Motor neuron (in vitro differentiated cells): ENCODE measurements at places on chromosomes 6 and 20. TPM values are rescaled to one million over a fixed set of nuclear protein-coding genes. Genes with fewer than 3 reads are reported as not detected.

GRCh38 chr20:10225439-10226060 is 6.9 kb downstream of the SNAP25 start:
- no peak for ATAC-seq

GRCh38 chr6:14719270-14719669 is 526.6 kb upstream of the JARID2 start:
- ATAC-seq, result no peak

DNA sequence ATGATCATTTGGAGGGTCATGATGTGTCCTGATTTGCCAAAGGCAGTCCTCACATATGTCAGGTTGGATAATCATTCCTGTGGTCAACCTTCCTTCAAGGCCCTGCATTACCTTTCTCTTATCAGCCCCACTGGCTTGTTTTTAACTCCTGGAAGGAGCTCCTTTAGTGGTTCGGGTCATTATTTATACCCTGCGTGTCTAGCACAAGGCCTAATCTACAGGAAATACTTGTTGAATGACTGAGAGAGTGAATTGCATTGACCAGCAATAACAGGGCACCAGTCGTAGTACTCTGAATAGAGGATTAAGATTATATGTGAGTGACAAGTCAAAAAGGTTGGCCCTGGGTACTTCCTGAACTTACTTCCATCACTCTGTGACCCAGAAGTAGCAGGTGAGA is 4.5 kb downstream of the HIVEP2 start:
- ATAC-seq, result no peak

GRCh38 chr6:13354331-13355042 is 26.1 kb upstream of the TBC1D7 start:
- ATAC-seq, result peak; percentile 36

DNA sequence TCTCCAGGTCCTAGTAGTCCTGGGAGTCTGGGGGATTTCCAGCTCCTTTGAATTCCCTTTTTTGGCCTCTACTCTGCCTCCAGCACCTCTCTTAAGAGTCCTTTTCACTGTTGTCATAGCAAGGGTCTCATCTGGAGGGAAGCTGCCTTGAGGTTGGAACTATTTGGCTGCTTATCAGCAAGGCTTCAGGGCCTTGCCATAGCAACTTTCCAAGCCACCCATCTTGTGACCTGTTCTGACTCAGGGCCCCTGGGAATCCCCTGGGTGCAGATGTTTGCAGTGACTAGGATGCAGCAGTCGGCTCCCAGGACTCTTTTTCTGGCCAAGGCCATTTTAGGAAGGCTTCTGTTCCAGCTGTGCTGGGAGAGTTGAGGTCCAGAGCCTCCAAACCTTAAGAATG is 12.4 kb downstream of the PKIG start:
- peak; percentile 30 for ATAC-seq

DNA sequence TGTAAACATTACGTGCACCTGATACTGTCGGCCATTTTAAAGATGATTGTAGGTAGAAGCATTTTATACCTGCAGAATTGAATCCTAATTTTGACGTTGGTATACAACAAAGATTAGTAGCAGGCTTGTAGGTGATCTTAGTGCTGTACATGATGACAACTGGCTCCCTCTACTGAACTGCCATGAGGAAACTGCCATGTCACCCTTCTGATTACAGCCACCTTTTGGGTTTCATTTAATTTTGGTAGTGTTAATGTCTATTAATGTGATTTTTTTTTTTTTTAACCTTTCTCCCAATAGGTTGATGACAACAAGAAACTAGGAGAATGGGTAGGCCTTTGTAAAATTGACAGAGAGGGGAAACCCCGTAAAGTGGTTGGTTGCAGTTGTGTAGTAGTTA is 2.3 kb downstream of the RPS12 start:
- ATAC-seq, result no peak

DNA sequence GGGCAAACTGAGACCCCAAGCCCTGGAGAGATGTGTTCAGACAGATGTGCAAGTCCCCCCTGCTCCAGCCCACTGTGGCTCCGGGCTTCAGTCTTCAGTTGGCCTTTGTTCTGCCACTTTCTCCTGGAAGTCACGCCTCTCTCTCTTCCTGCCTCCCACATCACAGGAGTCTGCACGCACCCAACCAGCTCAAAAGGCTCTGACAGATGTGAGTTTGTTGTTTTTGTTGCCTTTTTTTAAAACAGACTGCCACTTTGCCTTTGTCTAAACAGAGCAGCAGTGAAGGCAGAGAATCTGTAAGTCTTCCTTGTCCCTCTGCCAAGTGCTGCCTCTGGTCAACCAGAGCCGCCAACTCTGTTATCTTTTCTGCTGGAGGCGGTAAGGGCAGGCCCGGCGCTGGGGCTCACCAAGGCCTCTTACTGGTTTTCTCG is 149.7 kb downstream of the TFAP2C start:
- ATAC-seq, result peak; percentile 83

DNA sequence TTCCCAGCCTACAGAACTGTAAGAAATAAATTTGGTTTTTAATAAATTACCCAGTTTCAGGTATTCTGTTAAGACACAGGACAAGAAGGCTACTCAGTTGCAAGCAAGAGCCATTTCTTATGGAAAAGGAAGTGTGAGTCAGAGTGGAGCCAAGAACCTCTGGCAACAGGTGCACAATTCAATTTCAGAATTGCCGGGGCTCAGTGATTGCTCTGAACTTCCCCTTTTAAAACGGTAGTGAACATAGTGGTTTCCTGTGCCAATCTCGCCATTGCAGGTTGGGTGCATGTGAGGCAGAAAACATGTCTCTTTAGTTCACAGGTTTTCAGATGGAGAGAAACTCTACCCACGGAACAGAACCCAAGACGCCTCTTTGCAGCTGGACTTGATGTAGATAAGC is 16.4 kb downstream of the PIGT start:
- no peak for ATAC-seq

- no peak for ATAC-seq
Observed at GRCh38 chr6:166648846-166649245, 21.8 kb upstream of the RPS6KA2 start.

DNA sequence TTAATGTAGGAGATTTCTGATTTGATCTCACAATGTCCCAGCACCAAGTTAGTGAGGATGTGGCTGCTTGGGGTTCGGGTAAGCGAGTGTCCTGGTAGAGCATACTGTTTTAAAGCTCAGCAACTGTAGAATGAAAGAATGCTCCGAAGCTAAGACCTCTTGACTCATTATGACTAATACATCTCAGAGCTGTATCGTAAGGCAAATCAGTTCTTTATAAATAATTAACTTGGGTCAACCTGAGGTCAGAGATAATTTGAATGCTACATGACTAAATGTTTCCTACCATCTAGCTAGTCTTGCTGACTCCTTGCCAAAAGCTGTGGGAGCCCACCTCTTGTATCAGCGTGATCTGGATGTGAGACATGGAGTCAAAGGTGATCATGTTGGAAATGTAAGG is 128.8 kb upstream of the PDE7B start:
- peak; percentile 97 for ATAC-seq

DNA sequence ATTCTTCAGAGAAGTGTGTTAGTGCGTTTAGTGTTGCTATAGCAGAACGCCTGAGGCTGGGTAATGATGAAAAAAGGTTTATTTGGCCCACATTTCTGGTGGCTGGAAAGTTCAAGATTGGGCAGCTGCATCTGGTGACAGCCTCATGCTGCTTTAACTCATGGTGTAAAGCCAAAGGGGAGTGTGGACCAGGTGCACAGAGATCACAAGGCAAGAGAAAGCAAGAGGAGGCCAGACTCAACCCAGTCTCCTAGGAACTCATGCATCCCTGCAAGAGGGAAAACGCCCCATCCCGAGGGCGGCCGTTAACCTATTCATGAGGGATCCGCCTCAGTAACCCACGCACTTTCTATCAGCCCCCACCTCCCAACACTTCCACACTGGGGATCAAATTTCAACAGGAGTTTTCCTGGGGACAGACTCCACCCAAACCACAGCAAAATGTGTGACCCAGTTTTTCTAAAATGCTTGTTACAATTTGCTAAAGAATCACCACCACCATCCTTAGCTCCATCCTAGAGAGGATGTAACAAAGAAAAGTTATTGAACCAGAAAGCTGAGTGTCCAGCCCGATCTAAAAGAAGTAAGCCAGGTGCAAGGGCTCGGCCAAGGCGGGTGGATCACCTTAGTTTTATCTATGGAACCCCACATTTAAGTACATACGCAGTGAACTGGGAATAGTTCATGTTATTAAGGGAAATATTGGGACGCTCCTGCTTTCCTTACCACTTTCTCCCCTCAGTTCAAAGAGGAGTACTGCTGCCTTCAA is 164.8 kb downstream of the QKI start:
- ATAC-seq, result peak; percentile 70

GRCh38 chr6:17100806-17101205 is 1.0 kb upstream of the STMND1 start:
- ATAC-seq, result no peak

- ATAC-seq, result no peak
Observed at GRCh38 chr6:47729019-47729418, 30.6 kb downstream of the ADGRF4 start.

DNA sequence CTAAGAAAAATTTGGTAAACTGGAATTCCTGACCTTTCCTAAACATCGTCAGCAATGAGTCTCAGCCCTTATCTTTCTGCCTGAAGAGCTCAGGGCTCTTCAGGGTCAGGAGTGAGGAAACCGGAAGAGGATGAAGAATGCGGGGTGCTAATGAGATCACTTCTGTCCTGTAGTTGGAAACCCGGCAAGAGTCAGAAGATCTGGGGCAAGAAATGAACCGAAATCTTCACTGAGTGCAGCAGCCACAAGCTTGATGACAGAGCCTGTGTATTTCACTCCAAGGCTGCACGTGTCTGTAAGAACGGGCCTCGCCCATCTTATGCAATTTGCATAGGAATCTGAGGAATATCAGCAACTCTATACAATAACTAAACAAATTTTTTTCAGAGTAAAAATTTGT is 60.4 kb upstream of the QKI start:
- ATAC-seq, result no peak

DNA sequence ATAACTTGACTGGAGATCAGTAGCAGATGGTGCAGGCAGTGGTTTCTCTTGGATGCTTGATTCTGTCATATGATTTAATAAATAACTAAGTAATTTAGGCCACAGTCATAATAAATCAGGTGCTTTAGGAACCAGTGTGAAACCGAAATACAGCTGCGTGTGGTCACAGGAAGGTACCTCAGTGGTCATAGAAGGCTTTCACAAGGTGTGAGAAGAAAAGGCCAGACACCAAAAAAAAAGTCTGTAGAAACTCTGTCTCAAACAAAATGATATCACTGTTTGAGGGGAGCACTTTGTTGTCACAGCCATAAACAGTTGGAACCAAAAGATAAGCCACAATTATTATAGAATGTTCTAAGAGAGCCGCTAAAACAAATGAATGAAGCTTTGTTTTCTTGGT is 56.5 kb downstream of the ARMC2 start:
- ATAC-seq, result no peak

GRCh38 chr6:75460681-75461080 is 32.9 kb downstream of the FILIP1 start:
- ATAC-seq, result no peak

DNA sequence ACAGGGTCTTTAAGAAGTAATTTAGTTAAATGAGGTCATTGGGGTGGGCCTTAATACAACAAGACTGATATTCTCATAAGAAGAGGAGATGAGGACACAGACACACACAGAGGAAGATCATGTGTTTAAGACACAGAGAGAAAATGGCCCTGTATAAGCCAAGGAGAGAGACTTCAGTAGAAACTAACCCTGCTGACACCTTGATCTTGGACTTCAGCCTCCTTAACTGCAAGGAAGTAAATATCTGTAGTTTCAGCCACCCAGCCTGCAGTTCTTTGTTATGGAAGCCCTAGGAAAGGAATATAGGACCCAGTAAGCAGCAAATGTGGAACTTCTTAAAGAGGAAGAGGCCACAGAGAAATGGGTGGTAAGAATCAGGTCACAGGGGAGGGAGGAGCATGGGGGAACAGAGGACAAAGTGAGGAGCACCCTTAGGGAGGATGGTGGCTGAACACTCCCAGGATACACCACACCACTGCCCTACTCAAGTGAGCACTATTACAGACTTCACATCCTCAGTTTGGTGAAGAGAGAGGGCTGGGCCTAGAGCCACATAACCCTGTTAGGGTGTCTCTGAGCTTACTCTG is 762 bp downstream of the SIRPB1 start:
- no peak for ATAC-seq

GRCh38 chr20:48659858-48660257 is 167.9 kb downstream of the PREX1 start:
- no peak for ATAC-seq

GRCh38 chr20:47269309-47270165 is 87.0 kb downstream of the ZMYND8 start:
- peak; percentile 85 for ATAC-seq

DNA sequence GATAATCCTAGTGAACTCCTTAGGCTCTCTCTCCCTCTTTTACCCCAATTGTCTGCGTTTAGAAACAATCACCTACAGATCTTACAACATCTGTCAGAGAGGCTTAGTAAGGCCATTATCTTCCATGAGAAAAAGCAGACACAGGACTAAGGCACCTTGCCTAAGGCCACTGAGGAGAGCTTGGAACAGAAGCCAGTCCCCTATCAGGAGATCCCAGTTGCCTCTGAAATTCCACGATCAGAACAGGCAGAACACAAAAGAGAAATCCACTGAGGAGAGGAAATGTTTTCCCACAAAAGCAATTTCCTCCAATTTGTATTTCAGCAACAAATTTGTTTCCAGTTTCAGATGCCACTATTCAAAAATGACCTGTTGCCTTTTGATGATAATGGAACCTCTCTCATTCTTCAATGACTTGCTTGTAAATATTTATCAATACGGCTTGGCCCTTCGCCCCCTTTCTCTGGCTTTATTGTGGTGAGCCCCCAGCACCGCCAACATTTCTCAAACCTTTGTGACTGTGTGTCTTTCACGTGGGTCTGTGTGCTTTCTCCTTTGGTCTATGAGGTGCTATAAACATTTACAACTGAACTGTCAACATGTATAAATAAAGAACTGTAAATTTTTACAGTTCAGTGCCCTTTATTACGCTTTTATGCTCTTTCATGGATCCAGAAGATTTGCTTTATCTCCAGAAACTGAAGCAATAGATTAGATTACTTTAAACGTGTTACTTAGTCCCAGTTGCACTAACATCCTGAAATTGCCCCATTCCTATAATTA is 187.8 kb upstream of the PHACTR1 start:
- ATAC-seq, result no peak

DNA sequence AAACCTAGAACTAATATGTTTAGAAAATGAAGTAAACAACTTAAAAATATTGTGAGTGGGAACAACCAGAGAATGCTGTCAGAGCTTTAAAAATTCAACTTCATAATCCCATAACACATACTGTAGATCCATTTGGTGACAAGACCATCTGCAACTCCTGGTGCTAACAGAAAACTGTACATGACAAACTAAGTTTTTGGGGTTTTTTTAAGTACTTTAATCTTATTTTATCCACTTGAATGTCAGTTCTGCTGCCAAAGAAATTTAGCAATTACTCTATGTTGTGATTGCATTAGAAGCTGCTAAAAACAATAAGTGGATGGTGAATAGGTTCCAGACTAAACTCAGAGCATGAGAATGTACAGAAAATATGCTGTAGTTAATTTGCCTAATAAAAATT is 345.4 kb downstream of the COL12A1 start:
- no peak for ATAC-seq

- ATAC-seq, result no peak
Observed at GRCh38 chr6:136370988-136371728, 81.5 kb upstream of the BCLAF1 start.

GRCh38 chr6:44735630-44735963 is 348.1 kb downstream of the CDC5L start:
- no peak for ATAC-seq

GPX5 gene
- total RNA-seq, result not detected in 2 replicates

ZNF334 gene
- total RNA-seq, result 7.9 and 8.4 TPM in 2 replicates

MUC21 gene
- total RNA-seq, result 0.34 and 0.52 TPM in 2 replicates

UTRN gene
- total RNA-seq, result 176 and 181 TPM in 2 replicates

NUDT3 gene
- 51.2 TPM in 2 replicates for total RNA-seq

MYL9 gene
- total RNA-seq, result 12.5 and 15.6 TPM in 2 replicates

POPDC3 gene
- 2.0 and 2.7 TPM in 2 replicates for total RNA-seq

IPCEF1 gene
- 0.29 and 0.67 TPM in 2 replicates for total RNA-seq

DPPA5 gene
- not detected in 2 replicates for total RNA-seq

TRIM31 gene
- 0.21 TPM in 1 of 2 replicates, not detected in the other for total RNA-seq

COL11A2 gene
- total RNA-seq, result 1.5 and 2.4 TPM in 2 replicates
